ENCODE measurements at places on chromosomes 13 and 19. TPM values are rescaled to one million over a fixed set of nuclear protein-coding genes. Genes with fewer than 3 reads are reported as not detected.

- no peak for DNase-seq
Observed at GRCh38 chr19:15563325-15563794, 51.7 kb upstream of the CYP4F8 start.

GRCh38 chr19:9808855-9809824 lies 9.7 kb downstream of the FBXL12 start:
- no peak for DNase-seq

- no peak for DNase-seq
Observed at GRCh38 chr13:31015199-31015598, 82.7 kb downstream of the TEX26 start.

- no peak for DNase-seq
Observed at GRCh38 chr13:38429916-38430315, 80.3 kb downstream of the UFM1 start.

GRCh38 chr13:77477299-77477848 lies 58.1 kb upstream of the SCEL start:
- no peak for DNase-seq

GRCh38 chr19:15251010-15251748 lies 18.9 kb upstream of the EPHX3 start:
- DNase-seq: no peak

GRCh38 chr13:112781287-112781686 lies 91.4 kb downstream of the ATP11A start:
- DNase-seq: no peak

- no peak for DNase-seq
Observed at GRCh38 chr13:66200555-66200954, 1029.6 kb downstream of the PCDH9 start.

DNA sequence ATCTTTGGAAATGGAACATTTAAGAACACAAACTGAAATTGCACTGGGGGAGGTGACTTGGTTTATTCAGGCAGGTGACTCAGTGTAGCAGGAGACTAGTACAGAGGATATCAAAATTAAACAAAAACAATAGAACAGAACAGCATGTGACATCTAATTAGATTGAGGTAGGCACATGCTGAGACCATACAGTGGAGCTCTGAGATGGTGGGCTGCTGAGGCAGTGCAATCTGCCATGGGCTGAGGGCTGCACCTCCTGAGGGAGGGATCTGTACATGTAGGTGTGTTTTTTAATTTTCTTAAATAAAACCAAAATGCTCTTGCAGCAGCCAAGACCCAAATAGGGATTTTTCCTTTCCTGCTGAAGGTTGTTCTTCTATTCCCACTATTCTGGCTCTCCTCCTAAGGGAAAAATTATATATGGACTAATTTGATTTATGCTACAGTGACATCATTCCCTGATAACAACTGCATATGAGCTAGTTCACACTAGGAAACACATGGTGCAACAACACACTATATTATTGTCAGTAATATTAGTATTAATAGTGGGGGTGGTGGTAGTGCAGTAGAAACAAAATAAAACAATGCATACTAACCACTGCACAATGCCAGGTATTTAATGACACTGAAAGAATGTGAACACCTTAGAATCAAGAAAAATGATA lies 48.0 kb downstream of the LNX2 start:
- no peak for DNase-seq

DNA sequence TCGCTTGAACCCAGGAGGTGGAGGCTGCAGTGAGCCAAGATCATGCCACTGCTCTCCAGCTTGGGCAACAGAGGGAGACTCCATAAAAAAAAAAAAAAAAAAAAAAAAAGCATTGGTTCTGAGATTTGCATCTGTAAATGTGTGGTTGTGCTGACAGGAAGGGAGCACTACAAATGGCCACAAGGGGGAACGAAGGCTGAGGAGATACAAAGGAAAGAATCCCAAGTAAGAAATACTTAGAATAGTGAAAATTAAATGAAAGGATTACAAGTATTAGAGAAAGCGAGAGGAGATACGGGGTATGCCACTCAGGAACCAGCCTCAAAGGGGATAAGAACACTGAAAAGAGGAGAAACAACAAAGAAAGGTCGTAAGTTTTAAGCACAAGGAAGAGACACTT lies 284.9 kb downstream of the KLF12 start:
- no peak for DNase-seq

GRCh38 chr19:5893907-5894703 lies 9.5 kb downstream of the NDUFA11 start:
- DNase-seq: no peak

DNA sequence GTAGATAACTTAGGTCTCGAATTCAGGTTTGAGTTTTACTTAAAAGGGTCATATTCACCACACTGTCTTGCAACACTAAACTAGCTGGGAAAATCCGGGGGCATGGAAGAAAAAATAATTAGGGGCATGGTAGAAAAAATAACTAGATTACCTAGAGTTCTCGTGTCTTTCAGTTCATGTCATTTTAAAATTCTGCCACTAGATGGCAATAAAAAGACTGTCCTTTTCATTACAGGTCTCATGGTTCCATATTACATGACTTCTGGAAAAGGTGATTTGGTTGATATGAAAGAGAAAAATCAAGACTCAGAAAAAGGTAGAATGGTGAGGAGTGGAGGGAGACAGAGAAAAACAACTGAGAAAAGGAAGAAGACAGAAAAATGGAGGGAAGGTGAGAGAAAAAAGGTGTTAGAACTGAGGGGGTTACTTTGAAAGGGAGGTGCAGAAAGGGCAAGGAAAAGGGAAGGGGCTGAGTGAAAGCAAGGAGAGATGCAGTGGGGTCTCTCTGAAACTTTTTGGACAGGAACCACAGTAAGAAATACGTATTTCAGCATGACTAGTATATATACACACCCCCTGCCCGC lies 299.0 kb downstream of the KLF12 start:
- peak; percentile 28 for DNase-seq

DNA sequence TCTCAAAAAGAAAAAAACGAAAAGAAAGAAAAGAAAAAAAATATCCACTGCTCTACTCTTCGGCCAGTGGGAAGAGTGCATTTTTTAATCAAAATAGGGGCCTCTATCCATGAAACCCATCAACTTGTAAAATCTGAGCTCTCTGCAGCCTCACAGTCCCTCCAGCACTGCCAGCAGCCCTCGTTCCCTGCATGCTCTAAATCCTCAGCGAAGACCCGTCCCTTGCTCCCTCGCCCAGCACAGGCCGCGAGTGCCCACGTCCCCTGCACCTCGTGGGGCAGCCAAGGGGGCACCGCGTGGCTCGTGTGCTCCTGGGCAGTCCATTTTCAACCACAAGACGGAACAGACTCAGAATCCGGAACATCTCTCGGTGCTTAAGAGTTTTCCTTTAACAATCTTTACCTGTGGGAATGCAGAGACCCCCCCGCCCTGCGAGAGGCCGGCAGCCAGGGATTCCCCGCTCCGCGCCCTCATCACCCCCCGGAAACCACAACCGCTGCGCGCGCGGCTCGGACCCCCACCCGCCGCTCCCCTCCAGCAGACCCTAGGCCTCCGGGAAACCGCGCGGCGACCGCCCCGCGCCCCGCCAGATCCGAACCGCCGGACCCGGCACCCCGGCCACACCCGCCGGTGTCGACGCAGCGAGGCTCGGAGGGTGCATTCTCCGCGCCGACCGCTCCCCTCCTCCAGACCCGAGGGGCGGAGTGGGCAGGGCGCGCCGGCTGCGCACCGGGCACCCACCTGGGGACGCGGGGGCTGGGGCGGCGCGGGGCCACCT lies 638 bp downstream of the ANKRD27 start:
- peak; percentile 88 for DNase-seq

GRCh38 chr19:17555929-17556813 lies 722 bp downstream of the COLGALT1 start:
- peak; percentile 92 for DNase-seq

DNA sequence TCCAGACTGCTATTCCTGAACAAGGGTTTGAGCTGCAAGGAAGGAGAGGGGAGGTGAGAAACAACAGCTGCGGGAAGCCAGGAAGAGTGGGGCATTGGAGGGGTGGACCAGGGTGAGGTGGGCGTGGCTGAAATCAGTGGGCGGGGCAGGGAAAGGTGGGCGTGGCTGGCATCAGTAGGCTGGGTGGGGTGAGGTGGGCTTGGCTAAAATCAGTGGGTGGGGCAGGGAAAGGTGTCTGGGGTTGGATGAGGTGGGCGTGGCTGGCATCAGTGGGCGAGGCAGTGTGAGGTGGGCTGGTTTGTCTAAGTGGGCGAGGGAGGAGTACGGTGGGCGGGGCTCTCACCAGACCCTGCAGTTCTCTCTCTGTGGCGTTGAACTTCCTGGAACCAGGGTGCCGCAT lies 87.6 kb downstream of the MUC16 start:
- DNase-seq: no peak

DNA sequence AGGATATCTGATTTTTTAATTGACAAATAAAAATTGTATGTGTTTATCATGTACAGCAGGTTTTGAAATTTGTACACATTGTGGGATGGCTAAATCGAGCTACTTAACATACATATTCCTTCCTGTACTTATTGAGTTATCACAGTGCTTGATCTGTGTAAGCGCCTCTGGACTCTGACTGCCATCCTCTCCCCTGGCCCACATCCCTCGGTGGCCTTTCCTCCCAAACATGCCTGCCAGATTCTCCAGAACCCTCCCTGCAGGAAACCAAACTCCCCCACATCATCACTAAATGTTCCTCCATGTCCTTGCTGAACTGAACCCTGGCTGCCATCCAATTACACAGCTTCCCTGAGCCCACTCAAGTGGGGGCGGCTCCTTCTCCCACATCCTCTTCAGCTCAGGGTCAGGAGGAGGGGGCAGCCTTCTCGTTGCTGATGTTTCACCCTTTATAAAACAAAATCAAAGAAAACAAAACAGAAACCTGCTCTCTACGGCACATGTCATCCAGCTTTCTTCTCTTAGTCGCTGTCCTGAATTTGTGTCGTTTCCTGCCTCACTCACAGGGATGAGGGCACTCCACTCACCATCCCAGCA lies 97.1 kb upstream of the SPATA13 start:
- no peak for DNase-seq

DNA sequence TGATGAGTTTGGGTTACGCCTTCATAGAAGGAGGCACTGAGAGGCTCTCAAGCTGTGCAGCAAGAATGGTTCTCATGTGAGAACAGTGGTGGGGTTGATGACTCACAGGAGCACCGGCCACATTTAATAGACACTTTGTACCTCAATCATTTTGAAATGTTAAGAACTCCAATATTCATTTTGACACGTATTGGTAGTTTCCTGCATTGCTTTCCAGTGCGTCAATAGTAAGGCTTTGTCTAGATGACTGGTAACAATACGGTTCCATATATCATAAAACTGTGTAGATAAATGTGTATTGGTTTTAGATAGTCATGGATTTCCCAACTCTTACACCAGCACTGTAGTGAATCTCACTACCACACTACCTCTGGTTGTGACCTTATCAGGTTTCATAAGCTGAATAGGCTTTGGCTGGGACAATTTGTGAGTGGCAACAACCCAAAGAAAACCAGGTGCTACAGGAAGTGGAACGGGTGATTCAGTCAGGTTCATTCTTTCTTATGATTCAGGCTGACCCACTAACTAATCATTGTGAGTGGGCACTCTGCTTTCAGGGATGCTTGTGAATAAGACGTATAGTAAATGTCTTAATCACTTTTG lies 362.6 kb downstream of the KLF5 start:
- DNase-seq: no peak

DNA sequence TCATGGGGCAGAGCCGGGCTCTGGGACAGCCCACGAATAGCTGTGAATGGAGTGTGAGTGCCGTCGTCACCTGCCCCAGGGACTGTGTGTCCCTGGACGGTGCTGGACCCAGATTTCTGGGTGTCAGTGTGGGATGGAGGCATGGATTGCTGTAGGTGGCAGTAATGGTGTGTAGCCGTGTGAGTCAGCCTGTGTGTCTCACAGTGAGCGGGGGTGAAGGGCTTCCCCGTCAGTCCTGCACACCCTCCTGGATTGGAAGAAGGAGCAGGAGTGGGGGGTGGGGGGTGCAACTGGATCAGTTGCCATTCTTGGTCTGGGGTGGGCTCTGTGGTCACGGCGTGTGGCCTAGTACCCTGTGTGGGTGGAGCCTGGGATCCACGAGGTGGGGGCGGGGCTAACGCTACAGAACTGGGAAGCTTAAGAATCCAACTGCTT lies 6.5 kb upstream of the LTBP4 start:
- DNase-seq: no peak

- DNase-seq: no peak
Observed at GRCh38 chr13:113607056-113607888, 22.7 kb downstream of the TFDP1 start.

DNA sequence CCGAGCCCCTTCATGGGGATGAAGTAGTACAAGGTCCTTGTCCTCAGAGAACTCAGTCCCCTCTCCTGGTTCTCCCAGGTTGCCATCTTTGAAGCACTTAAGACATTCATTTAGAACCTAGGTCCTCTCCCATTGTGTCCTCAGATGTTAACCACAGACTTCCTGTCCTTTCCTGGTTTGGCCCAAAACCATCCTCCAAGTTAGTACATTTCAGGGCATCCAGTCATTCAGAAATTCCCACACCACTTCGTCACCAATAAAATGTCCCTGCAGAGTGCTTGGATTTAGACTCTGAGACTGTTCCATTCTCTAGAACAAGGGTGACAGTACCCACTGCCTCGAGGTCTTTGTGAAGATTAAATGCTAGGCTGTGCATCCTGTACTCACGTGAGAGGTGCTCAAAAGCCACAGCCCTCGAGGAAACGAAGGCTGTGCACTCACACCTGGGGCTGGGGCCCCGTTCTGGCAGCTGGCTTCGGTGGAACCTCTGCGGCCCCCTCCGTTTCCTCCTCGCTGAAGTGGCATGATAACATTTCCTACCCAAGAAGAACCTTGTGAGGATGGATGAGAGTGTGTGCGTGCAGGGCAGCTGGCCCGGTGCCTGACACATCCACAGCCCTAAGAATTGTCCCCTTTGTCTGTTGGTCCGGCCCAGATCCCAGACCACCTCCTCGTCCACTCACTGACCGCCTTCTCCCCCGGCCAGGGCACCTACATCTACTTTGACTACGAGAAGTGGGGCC lies 4.7 kb downstream of the LENG1 start:
- no peak for DNase-seq

SARS2 gene
- total RNA-seq: 15.4 TPM

ZNF91 gene
- 48.4 TPM for total RNA-seq

CYP2A7 gene
- total RNA-seq: not detected

HIPK4 gene
- total RNA-seq: 0.24 TPM

TIMM29 gene
- total RNA-seq: 19.5 TPM

ZNF578 gene
- 2.3 TPM for total RNA-seq

CALR3 gene
- total RNA-seq: not detected

SAFB gene
- 63.7 TPM for total RNA-seq

RYR1 gene
- total RNA-seq: 3.6 TPM

ACP7 gene
- not detected for total RNA-seq

FUT2 gene
- total RNA-seq: 2.7 TPM
